Dermis microvascular lymphatic vessel endothelial cell (primary cell): ENCODE measurements at places on chromosomes 7 and 10. TPM values are rescaled to one million over a fixed set of nuclear protein-coding genes. Genes with fewer than 3 reads are reported as not detected.

Gene CDK13
- 26.7 and 38.2 TPM in 2 replicates for total RNA-seq

Gene GPC2
- total RNA-seq = 1.9 and 2.8 TPM in 2 replicates

Gene GRID2IP
- total RNA-seq = 0.13 TPM in 1 of 2 replicates, not detected in the other

Gene CALML5
- total RNA-seq = not detected in 2 replicates

Gene SPDYE9
- not detected in 2 replicates for total RNA-seq

Gene CALHM1
- not detected in 2 replicates for total RNA-seq

Gene PNLIPRP1
- total RNA-seq = not detected in 2 replicates

Gene TMEM139
- total RNA-seq = not detected in 2 replicates

Gene HABP2
- 0.25 TPM in 1 of 2 replicates, not detected in the other for total RNA-seq

Gene ASB4
- total RNA-seq = not detected in 2 replicates

Gene CAMK2B
- total RNA-seq = 0.13 TPM in 2 replicates

Gene LIPK
- not detected in 2 replicates for total RNA-seq

Gene SPDYE18
- total RNA-seq = 0.26 and 0.38 TPM in 2 replicates

Gene HMX3
- total RNA-seq = not detected in 2 replicates

Gene RAB11FIP2
- total RNA-seq = 4.9 and 5.4 TPM in 2 replicates

Gene PAPSS2
- total RNA-seq = 52.6 and 102 TPM in 2 replicates

Gene TBC1D12
- 12.7 and 21.4 TPM in 2 replicates for total RNA-seq

Gene CRHR2
- not detected in 2 replicates for total RNA-seq

Gene CTAGE8
- under 0.01 and 0.13 TPM in 2 replicates for total RNA-seq

Gene CALML3
- total RNA-seq = not detected in 2 replicates

Gene KIAA1549
- total RNA-seq = 1.9 and 3.3 TPM in 2 replicates

Gene TAS2R5
- total RNA-seq = 0.26 and 0.51 TPM in 2 replicates

Gene CPEB3
- total RNA-seq = 0.90 and 1.6 TPM in 2 replicates

Gene ZNF467
- total RNA-seq = 4.5 and 8.0 TPM in 2 replicates

Gene AUTS2
- total RNA-seq = 0.51 and 1.3 TPM in 2 replicates

Gene SPDYE11
- total RNA-seq = not detected in 2 replicates

Gene PRSS2
- total RNA-seq = not detected in 2 replicates

Gene TAC1
- not detected in 2 replicates for total RNA-seq

Gene TBL2
- total RNA-seq = 38.6 and 70.0 TPM in 2 replicates

Gene BLNK
- not detected in 2 replicates for total RNA-seq
